Cardiac fibroblast (primary cell): ENCODE measurements at places on chromosomes 16 and 17.
A peak's percentile ranks its signal among the peaks of the same experiment; 100 is the strongest.

- DNase-seq: peak; percentile 14
These were observed 395.1 kb downstream of the SEC14L1 start for GRCh38 chr17:77535892-77536291.

GRCh38 chr17:70239391-70239826 is 70.1 kb downstream of the KCNJ2 start:
- DNase-seq: no peak

DNA sequence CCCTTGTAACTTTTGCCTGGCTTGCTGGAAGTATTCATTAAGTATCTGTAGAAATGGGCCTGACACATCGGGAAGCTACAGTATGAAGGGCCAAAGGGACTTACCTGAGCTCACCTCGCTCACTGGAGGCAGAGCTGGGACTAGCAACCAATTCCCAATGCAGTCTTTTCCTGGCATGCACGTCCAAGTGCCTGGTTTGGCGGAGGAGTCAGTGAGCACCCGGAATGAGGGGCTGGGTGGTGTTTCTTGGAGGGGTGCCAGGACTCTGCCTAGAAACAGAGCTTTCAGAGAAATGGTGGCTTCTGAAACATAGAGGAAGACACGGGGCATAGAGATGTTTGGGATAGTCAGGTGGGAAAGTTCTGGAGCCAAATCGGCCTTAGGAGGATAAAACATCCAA is 18.4 kb upstream of the GPRC5C start:
- DNase-seq: no peak

DNA sequence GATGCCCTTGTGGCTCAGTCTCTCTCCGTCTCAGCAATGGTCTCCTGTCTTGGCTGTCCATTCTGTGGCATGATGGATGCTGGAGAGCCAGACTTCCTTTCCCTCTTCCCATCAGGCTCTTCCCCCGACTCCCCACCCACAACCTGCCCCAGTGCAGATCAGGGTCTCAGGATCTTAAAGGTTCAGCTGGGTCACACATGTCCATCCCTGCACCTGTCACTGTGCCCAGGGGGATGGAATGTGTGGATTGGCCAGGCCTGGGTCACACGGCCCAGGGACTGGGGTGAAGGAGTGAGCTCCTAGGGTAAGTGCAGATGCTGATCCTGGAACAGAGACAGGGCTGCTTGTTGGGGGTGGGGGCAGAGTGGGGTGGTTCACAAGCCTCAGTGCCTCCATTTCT is 23.0 kb downstream of the ADGRG5 start:
- no peak for DNase-seq

- DNase-seq: no peak
These were observed 59.8 kb downstream of the ADCY9 start for GRCh38 chr16:4056161-4057105.

- DNase-seq: no peak
These were observed 480 bp downstream of the TSR3 start for GRCh38 chr16:1351215-1351581.

DNA sequence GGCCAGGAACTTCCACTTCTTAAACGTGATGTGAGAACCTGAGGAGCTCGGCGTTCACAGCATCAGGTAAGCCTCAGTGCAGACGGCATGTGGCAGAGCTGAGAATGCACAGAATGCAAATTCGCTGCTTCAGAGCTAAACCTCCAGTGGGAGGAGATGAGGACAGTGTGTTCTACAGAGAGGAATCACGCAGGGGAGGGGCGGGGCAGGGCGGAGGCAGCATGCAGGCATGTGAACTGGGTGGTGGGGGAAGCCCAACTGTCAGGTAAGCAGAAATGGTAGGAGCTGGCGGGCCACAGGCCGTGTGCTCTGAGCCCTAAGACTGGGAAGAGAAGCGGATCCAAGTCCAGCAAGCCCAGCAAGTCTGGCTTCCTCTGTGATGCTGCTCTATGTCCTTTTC is 94.7 kb downstream of the ZNF778 start:
- no peak for DNase-seq

DNA sequence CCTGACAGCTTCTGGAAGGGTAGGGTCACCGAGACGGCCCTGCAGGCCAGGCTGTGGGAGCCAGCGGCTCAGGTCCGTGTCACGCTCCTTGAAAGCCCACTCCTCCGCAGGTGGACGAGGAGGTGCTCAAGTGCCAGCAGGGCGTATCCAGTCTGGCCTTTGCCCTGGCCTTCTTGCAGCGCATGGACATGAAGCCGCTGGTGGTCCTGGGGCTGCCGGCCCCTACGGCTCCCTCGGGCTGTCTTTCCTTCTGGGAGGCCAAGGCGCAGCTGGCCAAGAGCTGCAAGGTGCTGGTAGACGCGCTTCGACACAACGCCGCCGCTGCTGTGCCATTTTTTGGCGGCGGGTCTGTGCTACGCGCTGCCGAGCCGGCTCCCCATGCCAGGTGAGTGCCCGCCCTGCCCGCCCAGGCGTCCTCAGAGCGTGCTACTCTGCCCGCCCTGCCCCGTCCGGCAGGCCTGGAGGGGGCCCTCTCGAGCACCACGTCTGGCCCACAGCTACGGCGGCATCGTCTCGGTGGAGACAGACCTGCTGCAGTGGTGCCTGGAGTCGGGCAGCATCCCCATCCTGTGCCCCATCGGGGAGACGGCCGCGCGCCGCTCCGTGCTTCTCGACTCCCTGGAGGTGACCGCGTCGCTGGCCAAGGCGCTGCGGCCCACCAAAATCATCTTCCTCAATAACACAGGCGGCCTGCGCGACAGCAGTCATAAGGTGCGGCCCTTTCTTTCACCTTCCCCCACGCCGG is 1.3 kb downstream of the NAGS start:
- no peak for DNase-seq

DNA sequence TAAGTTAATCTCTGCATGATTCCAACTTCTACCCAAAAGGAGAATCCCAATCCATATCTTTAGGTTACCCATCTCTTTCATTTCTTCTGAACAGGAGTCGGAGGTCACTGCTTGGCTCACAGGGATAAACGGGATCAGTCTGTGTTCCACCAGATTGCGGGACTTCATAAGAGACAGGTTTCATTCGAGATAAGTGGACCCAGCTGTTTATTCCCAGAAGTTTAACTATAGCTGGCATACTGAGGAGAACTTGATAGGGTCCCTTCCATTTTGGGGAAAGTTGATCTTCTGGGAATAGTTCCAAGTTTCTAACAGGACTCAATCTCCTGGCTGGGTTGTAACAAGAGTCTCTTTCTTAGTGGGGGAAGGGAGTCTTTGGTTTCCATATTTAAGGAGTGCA is 45.4 kb upstream of the ARL4D start:
- DNase-seq: no peak

DNA sequence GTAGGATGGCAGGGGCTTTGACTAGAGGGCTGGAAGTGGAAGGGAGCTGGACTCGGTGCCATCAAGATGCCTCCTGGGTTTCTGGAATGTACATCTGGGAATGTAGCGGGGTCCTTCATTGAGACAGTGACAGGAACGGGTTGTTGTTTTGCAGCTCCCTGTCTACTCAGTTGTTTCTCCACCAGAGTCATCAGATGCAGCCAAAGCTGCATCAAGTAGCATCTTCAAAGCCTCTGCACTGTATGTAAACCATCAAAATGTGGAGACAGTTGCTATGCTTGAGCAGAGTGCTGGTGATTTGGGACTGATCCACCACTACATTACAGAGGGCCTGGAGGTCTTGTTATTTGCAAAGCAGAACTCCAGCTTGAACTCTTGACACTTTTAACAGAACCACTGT is 25.1 kb upstream of the MEAK7 start:
- DNase-seq: no peak

DNA sequence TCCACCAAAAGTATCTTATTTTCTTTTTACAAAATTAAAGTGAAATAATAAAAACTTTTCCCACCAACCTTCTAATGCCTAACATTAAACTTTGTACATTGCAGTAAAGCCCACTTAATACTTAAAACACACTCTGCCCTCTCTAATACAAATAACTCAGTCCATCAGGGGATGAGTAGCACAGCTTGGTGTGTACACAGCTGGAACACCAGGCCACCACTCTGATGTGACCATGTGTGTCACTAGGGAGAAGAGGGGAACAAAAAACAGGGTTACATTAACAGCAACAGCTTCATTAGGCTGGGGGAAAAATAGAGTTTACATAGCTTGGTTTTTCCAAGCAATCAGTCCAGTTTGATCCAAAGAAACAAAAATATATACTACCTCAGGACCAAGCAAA is 295.0 kb downstream of the CEP112 start:
- DNase-seq: no peak

DNA sequence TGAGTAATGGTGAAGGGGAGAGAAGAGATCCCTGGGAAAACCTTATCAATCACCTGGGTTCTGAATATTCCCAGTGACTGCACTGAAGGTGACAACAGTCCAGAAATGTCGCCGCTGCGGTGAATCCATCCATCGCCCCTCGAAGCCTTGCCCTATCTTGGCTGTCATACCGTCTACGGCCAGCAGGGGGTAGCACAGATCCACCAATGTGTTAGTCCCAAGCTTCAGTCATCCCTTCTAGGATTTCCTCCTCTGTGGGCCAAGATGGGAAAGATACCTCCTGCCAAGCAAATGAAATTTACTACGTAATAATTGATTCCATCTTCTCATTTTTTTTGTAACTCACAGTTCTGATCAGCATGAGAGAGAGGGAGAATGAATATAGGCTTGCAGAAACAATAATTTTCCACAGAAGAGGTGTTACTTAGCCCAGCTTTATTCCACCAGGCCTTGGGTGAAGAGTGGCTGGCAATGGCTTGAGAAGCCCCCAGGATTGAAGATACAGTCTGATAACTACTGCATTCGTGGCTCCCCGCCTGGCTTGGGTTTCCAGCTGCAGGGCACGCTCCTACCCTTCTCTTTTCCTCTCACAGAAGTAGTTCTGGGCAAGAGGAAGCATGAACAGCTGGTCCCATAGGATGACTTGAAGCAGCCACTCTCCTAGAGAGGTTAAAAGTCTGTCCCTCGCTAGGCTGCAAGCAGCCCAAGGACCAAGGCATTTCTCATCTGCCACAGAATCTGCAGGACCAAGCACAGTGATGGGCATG is 2.6 kb upstream of the FMNL1 start:
- DNase-seq: peak; percentile 86

- no peak for DNase-seq
These were observed 5.3 kb downstream of the KRT28 start for GRCh38 chr17:40794466-40794865.

GRCh38 chr17:70138291-70138865 is 31.0 kb upstream of the KCNJ2 start:
- DNase-seq: peak; percentile 20

- DNase-seq: peak; percentile 56
These were observed 2.5 kb downstream of the TTLL6 start for GRCh38 chr17:48814504-48814903.

DNA sequence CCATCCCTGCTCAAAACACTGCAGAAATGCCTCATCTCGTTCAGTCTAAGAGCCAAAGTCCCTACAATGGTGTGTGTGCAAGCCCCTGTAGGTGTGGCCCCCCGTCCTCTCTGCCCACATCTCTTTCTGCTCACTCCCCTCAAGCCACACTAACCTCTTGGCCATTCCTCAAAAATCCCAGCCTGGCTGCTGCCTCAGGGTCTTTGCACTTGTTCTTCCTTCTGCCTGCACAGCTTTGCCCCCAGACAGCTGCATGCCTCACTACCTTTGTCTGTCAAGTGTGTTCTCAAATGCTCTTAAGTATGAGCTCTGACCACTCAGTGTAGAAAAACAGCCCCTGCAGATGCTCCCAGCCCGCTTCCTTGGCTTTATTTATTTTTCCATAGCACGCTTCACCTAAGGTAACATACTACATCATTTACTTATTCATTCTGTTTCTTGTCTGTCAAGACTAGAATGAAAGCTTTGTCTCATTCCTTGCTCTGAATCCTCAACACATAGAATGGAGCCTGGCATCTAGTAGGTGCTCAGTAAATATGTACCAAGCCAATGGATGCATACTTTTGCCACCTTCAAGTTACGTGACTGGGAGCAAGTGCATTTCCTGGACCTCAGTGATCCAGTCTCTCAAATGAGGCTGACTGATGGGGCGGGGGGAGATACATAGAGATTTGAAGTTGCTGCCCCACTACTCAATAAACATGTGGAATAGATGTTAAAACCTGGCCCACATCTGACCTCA is 38.1 kb downstream of the RAI1 start:
- no peak for DNase-seq

GRCh38 chr17:19641687-19642372 is 6.7 kb upstream of the ALDH3A2 start:
- no peak for DNase-seq

DNA sequence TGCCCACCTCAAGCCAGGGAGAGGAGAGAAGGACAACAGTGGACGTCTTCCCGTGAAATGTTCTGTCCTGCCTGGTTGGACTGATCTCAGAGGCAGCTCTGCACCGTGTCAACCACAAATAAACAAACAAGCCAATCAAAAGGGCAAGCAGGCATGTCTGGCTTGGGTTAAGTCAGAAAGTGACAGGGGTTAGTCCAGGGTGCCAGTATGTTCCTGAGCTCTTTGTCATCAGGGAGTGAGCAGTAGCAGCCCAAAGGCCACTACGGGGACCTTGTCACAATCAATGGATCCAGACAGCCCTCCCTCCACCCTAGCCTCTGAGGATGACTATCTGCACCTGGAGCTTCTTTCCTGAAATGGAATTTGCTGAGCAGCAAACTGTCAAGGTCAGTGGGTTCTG is 35.0 kb downstream of the CNGB1 start:
- DNase-seq: no peak

- no peak for DNase-seq
These were observed 10.8 kb downstream of the TAT start for GRCh38 chr16:71565812-71566700.

GRCh38 chr16:73891129-73891542 is 405.5 kb upstream of the PSMD7 start:
- DNase-seq: peak; percentile 2

- DNase-seq: peak; percentile 60
These were observed 26.8 kb downstream of the MARCHF10 start for GRCh38 chr17:62781356-62781755.

- DNase-seq: no peak
These were observed 15.7 kb upstream of the MRC2 start for GRCh38 chr17:62611728-62612127.

DNA sequence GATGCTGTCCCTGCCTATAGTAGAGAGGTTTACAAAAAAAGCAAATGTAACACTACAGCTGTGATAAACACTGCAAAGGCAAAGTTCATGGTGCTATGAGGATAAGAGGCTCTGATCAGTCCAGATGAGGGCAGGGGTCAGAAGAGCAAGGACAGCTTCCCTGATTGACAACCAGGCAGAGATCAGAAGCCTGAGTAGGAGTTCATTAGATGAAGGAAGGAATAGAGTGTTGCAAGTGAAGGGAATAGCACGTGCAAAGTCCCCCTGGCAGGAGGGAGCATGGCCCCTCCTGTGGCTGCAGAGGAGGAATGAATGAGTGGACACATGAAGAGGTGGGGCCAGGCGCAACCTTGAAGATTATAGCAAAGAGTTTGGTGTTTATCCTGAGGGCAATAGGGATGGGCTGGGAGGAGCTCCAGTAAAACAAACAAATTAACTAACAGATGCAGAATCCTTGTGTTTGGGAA is 208.4 kb upstream of the IRX5 start:
- no peak for DNase-seq

- no peak for DNase-seq
These were observed 896 bp upstream of the MYLK3 start for GRCh38 chr16:46748775-46749705.

GRCh38 chr17:77209330-77209748 is 68.6 kb downstream of the SEC14L1 start:
- no peak for DNase-seq
